ENCODE measurements at places on chromosomes 5 and 9.

- H3K36me3 ChIP-seq = peaks cover 11% of the 10 kb centered on the region
- no peak overlapping the region for H3K4me3 ChIP-seq
- H3K4me1 ChIP-seq = no peaks in the 10 kb centered on the region
- no peak for DNase-seq
These were observed 42.1 kb downstream of the NADK2 start for GRCh38 chr5:36199620-36200019.

DNA sequence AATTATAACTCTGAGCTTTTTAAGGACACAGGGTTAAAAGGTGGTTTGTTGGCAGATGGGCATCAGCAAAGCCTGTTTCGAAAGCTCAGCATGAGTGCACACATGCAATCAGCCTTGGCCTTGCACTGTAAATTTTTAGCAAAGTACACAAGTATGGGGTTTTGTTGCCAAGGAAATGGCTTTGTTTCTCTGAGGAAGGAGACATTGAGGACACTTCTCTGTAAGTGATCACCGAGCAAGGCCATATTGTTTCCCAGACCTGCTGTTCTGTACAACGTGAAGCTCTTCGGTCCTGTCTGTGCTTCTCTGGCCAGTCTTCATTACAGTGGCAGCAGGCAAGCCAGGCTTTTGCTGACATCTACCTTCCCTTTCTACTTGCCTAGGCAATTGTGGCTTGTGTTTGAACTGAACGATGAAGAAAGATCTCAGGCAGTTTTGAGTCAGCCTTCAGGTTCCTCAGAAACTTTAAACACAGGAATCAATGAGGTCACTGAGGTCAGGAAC lies 27.9 kb upstream of the GLRX start:
- no peak overlapping the region for H3K4me3 ChIP-seq
- H3K36me3 ChIP-seq = no peaks in the 10 kb centered on the region
- no peak for DNase-seq
- H3K27me3 ChIP-seq = no peaks in the 10 kb centered on the region

GRCh38 chr5:169354263-169354662 lies 53.3 kb upstream of the SLIT3 start:
- H3K27ac ChIP-seq = no peak overlapping the region
- no peaks in the 10 kb centered on the region for H3K36me3 ChIP-seq
- DNase-seq = no peak
- no peak overlapping the region for H3K4me3 ChIP-seq

GRCh38 chr9:133420392-133420827 lies 1.8 kb upstream of the ADAMTS13 start:
- H3K36me3 ChIP-seq = peaks cover 7% of the 10 kb centered on the region
- peak overlapping the region; percentile 78 for H3K27ac ChIP-seq
- no peak overlapping the region for H3K4me3 ChIP-seq
- DNase-seq = no peak
- peaks cover 40% of the 10 kb centered on the region for H3K4me1 ChIP-seq
- H3K27me3 ChIP-seq = peaks cover 17% of the 10 kb centered on the region

- no peak overlapping the region for H3K27ac ChIP-seq
- H3K4me3 ChIP-seq = no peak overlapping the region
- H3K27me3 ChIP-seq = peaks cover 32% of the 10 kb centered on the region
- peaks cover 34% of the 10 kb centered on the region for H3K36me3 ChIP-seq
- DNase-seq = no peak
- peaks cover 15% of the 10 kb centered on the region for H3K4me1 ChIP-seq
These were observed 8.0 kb downstream of the DIPK1B start for GRCh38 chr9:136720251-136720897.

- no peak overlapping the region for H3K27ac ChIP-seq
- no peaks in the 10 kb centered on the region for H3K4me1 ChIP-seq
- no peaks in the 10 kb centered on the region for H3K36me3 ChIP-seq
- DNase-seq = no peak
These were observed 227.1 kb upstream of the TRIM32 start for GRCh38 chr9:116460026-116460425.

DNA sequence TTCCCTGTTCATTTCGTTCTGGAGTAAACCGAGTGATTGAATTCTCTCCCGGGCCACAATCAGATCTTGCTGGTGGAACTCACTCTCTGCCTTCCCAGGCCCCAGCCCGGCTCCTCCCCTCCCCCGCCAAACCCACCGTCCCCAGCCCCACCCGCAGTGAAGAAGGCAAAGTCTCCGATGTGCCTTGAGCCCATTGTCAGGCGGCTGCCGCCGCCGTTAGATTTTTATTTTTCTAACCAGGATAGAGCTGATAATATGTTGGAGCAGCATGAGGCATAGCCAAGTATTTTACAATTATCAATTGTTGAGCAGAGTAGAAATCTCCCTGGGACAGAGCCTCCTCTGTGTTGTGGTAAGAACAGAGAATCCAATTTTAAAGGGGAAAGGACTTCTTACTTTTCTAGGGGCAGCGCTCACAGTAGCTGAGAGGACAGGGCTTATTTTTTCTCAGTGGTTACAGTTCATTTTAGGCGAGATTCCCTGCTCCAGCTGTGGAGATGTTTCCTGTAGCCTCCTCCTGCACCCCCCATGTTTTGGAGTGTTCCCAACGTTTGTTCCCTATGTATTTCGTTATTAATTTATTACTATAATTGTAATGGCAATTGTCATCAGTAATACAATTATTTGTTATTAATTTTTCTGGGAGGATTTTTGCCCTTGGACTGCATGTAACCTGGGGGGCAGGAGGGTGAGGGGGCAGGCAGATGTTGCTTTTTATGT lies 1.3 kb downstream of the PSAT1 start:
- H3K27me3 ChIP-seq = no peaks in the 10 kb centered on the region
- peak overlapping the region; percentile 93 for H3K4me3 ChIP-seq
- H3K27ac ChIP-seq = no peak overlapping the region
- H3K36me3 ChIP-seq = peaks cover 8% of the 10 kb centered on the region

GRCh38 chr9:35518225-35518821 lies 28.4 kb downstream of the RUSC2 start:
- H3K36me3 ChIP-seq = no peaks in the 10 kb centered on the region
- H3K4me1 ChIP-seq = no peaks in the 10 kb centered on the region
- no peak for DNase-seq
- H3K4me3 ChIP-seq = no peak overlapping the region

- no peak for DNase-seq
- peaks cover 22% of the 10 kb centered on the region for H3K4me1 ChIP-seq
- no peak overlapping the region for H3K27ac ChIP-seq
- H3K27me3 ChIP-seq = no peaks in the 10 kb centered on the region
- H3K4me3 ChIP-seq = no peak overlapping the region
These were observed 14.7 kb downstream of the NDUFS4 start for GRCh38 chr5:53575101-53575500.

Measured in effector memory CD8-positive, alpha-beta T cell (primary cell).